ENCODE measurements at places on chromosomes 5 and 9.

- DNase-seq = no peak
These were observed 85.9 kb downstream of the OSMR start for GRCh38 chr5:38931731-38932130.

GRCh38 chr9:99601571-99602111 is 220.0 kb upstream of the NR4A3 start:
- DNase-seq = no peak

DNA sequence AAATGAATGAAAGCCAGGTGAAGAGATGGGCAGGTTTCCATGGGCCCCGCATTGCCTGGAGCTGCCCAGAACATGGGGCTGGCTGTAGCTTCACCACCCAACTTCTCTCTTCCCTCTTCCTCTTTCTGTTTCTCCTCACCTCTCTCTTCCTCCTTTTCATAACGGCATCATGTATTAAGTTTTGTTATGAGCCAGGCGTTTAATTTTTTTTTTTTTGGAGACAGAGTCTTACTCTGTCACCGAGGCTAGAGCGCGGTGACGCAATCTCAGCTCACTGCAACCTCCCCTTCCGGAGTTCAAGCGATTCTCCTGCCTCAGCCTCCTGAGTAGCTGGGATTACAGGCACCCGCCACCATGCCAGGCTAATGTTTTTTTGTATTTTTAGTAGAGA is 13.0 kb upstream of the SPINK4 start:
- DNase-seq = no peak

- no peak for DNase-seq
These were observed 84.6 kb downstream of the SLC44A1 start for GRCh38 chr9:105328872-105329718.

- DNase-seq = no peak
These were observed 155.1 kb downstream of the ARSB start for GRCh38 chr5:78829811-78830527.

DNA sequence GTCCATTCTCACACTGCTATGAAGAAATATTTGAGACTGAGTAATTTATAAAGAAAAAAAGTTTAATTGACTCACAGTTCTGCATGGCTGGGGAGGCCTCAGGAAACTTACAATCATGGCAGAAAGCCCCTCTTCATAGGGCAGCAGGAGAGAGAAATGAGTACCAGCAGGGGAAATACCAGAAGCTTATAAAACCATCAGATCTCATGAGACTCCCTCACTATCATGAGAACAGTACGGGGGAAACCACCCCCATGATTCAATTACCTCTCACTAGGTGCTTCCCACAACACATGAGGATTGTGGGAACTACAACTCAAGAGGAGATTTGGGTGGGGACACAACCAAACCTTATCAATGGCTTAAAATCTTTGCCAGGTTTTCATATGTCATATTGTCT is 20.3 kb upstream of the TENT4A start:
- DNase-seq = no peak

DNA sequence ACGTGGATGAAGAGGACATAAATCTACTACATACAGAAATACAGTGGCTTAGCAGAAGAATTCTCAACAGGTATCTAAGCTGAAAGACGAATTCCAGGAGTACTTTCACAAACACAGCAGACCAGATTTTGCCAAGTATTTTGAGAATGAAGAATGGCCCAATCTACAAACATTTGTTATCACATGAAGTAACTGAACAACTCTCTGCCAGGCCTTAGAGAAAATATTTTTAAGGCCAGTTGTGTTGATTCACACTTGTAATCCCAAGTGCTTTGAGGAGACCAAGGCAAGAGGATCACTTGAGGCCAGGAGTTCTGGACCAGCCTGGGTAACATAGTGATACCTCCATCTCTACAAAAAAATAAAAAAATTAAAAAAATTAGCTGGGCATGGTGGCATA is 14.3 kb downstream of the AGTPBP1 start:
- DNase-seq = no peak

GRCh38 chr5:5888284-5888683 is 465.8 kb downstream of the ICE1 start:
- no peak for DNase-seq

DNA sequence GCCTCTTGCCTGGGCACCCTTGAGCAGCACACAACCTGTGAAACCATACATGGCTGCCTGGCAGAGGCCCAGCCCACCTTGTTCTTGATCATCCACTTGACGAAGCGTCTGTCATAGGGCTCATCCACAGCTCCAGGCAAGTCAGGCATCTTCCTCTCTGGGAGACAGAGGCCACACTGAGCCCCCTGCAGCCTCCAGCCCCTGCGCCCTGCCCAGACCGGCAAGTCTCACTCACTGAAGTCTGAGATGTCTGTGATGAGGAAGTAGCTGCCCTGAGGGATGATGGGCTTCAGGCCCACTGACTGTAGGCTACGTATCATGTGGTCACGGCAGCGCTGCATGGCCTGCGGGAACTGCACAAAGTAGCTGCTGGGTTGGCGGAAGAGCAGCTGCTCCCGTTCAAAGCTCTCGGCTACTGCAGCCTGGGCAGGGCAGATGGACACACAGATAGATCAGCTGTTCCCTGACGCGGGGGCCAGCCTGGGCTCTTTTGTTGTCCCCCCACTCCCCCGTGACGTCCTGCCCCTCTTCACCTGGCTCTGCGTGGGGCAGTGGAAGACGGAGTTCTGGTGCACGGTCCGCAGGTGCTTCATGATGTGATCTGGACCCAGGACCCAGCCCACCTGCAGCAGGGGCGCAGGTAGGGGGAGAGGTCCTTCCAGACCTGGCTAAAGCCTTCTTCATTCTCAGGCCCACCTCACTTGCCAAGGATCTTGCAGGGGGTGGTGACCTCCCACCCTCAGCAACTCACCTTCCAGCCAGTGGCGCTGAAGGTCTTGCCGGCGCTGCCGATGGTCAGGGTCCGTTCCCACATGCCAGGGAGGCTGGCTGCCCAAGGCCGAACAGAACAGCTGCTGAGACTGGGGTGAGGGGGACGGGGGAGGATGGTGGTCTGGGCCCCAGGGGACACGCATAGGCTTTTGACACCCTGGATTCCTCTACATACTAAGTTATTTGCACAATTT is 5.9 kb upstream of the SPOUT1 start:
- no peak for DNase-seq

DNA sequence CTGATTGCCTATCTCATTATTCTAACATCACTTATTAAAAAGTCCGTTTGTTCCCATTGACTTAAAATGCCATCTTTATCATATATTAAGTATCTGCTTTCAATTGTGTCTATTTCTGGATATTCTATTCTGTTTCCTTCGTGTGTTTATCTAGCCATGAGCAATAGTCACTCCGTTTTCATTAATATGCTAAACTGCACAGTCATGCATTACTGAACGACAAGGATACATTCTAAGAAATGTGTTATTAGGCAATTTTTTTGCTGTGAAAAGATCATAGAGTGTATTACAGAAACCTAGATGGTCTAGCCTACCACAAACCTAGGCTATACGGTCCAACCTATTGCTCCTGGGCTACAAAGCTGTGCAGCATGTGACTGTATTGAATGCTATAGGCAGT is 482.9 kb downstream of the IRX1 start:
- no peak for DNase-seq

DNA sequence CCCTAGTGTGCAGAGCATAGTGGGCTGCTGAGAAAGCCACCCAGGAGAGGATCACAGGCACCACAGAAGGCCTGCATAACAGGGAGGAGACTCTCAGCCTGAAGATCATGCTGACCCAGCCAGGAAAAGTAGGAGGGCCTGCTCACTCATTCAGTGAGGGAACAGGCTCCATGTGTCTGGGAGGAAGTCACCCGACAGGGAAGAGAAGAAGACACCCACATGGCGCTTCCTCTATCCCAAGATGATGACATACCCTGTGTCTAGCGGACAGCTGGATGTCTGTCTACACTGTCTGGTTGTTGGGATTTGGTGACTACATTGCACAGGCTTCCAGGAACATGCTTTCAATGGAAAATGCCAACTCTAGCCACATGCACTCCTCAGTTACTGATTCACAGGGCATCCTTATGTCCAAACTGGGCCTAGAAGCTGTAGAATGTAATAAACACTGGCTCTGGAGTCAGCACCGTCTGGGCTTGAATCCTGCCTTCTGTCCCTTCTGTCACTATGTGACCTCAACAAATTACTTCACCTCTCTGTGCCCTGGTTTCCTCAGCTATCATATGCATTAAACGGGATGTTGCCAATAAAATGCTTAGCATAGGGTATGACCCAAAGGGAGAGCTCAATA is 47.6 kb downstream of the KLHL3 start:
- DNase-seq = no peak

- no peak for DNase-seq
These were observed 16.7 kb downstream of the PCDH12 start for GRCh38 chr5:141941307-141941706.

GRCh38 chr5:85109616-85110015 is 724.9 kb upstream of the EDIL3 start:
- DNase-seq = no peak

DNA sequence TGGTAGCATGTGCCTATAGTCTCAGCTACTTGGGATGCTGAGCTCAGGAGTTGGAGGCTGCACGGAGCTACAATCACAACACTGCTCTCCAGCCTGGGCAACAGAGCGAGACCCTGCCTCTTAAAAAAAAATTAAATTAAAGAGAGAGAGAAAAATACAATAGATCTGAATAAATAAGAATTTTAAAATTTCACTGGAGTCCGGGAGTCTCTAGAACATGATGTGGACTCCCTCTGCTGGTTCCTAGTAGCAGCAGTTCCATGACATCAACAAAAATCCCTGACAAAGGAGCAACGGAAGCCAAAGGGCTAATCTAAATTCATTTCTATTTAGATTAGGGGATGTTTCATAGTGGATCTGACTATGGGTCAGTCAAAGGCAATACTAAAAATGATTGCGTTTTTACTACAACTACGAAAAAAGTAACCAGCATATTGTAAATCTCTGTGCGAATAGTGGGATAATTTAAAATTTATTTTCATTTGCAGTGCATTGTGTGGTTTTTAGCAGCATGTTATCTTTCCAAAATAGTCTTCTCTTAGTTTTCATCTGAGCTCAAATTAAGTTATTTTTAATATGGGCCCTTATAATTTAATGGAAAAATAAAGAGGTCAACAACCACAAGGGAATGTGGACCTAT is 6.7 kb downstream of the INIP start:
- no peak for DNase-seq

GRCh38 chr9:99073985-99074901 is 30.7 kb upstream of the TGFBR1 start:
- DNase-seq = no peak

GRCh38 chr9:114691046-114691955 is 9.3 kb upstream of the TEX48 start:
- peak; percentile 86 for DNase-seq

GRCh38 chr5:14944996-14945395 is 73.4 kb upstream of the ANKH start:
- no peak for DNase-seq

GRCh38 chr5:43063721-43064171 is 23.6 kb upstream of the ANXA2R start:
- DNase-seq = no peak

DNA sequence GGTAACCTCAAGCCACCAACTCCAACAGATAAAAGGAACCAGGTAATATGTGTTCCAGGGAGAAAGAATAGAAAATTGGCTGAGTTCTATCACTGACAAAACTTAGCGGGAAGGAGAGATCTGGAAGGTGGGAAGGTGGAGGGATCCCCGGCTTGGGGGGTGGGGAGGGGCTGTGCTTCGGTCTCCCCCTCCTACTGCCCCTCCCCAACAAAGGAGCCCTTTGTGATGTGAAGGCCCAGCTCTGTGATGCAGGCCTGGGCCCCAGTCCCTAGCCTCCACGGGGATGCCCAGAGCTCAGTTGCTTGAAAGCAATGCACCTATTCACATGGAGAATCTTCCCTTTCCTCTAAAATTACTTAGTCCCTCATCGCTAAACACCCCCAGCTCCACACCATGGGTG is 4.4 kb upstream of the ZNF484 start:
- no peak for DNase-seq

DNA sequence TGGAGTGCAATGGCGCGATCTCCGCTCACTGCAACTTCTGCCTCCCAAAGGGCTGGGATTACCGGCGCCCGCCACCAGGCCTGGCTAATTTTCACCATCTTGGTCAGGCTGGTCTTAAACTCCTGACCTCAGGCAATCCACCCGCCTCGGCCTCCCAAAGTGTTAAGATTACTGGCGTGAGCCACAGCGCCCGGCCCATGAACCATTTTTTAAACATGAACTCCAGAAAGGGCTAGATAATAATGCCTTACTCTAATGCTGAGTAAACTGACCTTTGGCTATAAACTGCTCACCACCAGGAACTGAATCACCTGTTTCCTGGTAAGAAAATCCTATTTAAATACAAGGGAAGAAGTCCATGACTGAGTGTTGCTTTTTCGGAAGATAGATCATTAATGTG is 23.2 kb upstream of the DAB2 start:
- DNase-seq = no peak

- peak; percentile 19 for DNase-seq
These were observed 1.4 kb downstream of the ZFR start for GRCh38 chr5:32443145-32443540.

DNA sequence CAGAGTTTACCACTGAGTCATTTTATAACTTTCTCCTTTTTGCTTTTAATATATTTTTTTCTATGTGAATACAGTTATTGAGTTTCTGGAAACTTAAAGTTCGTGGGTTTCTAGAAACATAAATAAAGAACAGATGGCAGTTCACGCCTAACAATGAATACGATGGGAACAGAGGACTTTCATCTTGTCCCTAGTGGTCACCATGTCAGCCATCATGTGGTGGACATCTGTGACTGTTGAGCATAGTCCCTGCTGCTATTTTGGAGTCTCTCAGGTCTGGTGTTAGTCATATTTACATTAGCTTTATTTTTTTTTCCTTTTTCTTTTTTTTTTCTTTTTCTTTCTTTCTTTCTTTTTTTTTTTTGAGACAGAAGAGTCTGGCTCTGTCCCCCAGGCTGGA is 85.3 kb downstream of the XRCC4 start:
- DNase-seq = no peak

- DNase-seq = no peak
These were observed 73.6 kb upstream of the ALDH1B1 start for GRCh38 chr9:38318759-38319495.

GRCh38 chr5:140556438-140556837 is 835 bp downstream of the SRA1 start:
- DNase-seq = no peak

GRCh38 chr5:52989025-52989780 is at the start of gene ITGA2:
TSS of gene ITGA2 (plus strand) at chr5:52989352. CDS start at chr5:52989469, 117 bp downstream.
- no peak for DNase-seq

- DNase-seq = no peak
These were observed 579 bp upstream of the ASTN2 start for GRCh38 chr9:117415358-117415914.
